Posterior cingulate gyrus (tissue), 11 donors: ENCODE measurements at places on chromosomes 5 and 9.

GRCh38 chr9:70485273-70485858, 70.9 kb upstream of the KLF9 start:
- DNase-seq = no peak

DNA sequence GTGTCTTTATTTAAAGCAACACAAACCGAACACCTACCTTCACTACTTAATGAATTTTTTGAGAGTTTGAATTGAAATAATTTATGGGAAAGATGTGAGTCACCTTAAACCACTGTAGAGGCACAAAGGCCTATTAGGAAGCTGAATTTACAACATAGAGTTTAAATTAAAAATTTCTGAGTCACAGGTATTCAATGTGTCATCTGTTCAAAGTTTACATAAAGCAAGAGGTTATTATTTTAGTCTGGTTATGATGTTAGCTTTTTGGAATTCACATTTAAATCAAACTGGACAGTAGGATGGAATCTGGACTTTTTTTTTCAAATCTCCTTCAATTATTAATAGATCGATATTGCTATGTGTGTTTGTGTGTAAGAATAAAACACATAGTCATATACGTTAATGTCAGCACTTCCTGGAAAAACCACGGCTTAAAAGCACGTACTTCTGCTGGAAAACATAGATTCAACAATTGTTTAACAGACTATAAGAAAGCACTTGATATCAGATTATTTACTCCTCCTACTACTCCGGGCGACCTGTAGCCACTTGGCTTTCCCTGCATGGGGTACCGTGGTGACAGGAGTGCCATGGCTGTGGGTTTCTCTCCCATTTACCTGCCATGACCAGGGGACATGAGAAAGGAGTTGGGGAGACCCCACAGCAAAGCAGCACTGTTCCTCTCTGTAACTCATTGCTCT, 638.6 kb downstream of the SEMA5A start:
- no peak for DNase-seq

GRCh38 chr5:96196890-96197289, 235.2 kb upstream of the ELL2 start:
- DNase-seq = no peak

DNA sequence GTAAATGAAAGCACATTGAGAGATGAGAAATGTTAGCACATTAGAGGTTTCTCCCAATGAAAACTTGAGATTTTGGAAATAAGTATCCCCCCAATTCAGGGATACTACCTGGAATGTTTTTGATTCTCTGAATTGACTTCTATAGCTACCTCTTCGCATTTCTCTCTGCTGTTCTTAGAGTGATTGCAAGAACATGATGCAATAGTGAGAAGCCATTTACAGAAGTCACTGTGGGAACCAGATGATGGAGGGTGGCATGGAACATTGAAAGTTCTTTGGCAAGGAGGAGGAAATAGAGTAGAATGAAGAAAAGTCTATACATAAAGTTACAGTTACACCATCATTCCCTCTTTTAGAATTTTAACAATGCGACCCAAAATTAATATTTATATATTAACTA, 9.2 kb downstream of the NPR3 start:
- no peak for DNase-seq

DNA sequence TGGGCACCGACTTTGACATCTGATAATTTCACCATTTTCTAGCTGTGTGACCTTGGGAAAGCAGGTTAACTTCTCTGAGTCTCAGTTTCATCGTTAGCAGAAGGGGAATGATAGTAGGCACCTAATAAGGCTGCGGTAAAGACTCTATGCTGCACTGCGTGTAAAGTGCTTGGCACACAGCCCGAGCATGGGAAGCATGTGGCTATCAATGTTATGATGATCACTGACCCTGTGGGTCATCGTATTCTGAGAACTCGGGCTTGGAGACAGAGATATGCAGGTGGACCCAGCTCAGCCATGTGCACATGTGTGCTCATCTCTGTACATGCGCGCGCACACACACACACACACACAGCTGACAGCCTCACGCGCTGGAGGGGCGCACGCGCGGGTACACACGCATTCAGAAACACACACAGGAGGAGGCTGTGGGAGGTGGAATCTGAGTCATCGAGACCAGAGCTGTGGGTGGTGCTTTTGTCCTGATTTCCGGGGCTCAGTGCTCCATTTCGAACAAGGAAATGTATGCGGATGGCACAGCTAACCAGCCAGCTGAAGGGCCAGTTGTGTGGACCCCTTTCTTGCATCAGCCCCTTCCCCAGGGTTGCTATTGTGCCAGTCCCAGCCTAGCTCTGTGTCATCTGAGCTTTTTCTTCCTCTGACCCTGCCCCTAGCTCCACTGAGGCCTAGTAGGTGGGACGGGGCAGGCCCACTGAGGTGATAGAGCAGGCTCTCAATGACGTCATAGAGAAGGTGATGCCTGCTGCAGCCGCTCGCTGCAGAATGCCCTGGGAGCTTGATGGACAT, 11.1 kb upstream of the ARAP3 start:
- peak; percentile 66 for DNase-seq

DNA sequence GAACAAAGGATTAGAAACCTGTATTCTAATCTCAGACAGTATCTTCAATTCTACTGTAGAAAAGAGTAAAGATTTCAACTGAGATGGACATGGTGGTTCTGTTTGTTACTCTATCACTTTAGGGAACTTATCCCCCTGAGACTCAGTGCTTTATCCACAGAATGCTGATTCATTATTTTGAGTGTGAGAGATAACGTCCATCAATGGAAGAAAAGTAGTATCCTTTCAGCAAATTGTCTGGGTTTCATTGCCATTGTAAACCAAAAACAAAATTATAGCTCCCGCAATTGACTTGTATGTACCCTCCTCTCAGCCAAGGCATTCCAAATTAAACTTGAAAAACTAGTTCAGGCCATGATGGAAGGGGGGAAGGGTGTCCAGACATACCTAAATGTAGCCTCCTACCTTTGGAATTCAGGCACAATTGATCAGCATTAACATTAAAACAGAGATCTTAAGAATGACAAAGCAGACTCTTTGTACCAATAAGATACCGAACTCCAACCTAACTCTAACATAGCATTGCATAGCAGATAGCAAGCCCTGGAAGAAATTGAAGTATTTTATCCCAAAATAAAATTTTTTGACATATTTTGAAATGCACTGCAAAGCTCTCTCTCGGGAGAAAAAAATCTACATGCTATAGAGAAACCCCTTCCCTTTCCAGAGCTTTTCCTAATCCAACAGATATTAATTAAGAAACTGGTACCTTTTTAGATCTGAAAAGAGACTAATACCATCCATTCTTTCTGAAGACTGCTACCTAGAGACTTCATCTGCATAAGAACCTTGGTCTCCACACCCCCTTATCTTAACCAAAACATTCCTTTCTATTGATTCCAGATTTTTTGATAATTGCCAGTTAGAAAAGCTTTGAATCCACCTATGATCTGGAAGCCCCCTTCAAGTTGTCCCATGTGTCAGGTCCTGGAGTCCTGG, 1055.7 kb downstream of the PTPRD start:
- no peak for DNase-seq
